Fibroblast of skin of scalp (primary cell): ENCODE measurements at places on chromosomes 3 and 15.

- DNase-seq: peak; percentile 78
Observed at GRCh38 chr3:145882436-145882835, 278.5 kb downstream of the PLOD2 start.

- peak; percentile 38 for DNase-seq
Observed at GRCh38 chr3:133256787-133257483, 142.9 kb upstream of the BFSP2 start.

DNA sequence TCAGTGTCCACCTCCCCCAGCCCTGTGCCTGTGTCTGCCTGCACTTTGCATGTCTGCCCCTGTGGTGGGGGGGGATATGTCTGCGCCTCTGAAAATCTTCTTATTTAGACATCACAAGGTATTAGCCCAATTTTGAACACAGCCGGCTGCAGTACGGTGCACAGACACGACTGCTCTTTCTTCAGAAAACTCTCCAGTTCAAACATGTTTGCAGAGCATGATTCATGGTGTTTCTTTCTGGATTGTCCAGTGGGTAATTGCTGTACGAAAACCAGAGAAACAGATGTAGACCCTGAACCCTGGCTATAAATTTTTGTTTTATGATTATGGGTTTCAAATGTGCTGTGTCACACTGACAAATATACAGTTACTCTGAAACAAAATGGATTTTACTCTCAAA, 3.4 kb upstream of the RARB start:
- DNase-seq: no peak

- peak; percentile 56 for DNase-seq
Observed at GRCh38 chr3:106333911-106334618, 465.3 kb upstream of the CBLB start.

DNA sequence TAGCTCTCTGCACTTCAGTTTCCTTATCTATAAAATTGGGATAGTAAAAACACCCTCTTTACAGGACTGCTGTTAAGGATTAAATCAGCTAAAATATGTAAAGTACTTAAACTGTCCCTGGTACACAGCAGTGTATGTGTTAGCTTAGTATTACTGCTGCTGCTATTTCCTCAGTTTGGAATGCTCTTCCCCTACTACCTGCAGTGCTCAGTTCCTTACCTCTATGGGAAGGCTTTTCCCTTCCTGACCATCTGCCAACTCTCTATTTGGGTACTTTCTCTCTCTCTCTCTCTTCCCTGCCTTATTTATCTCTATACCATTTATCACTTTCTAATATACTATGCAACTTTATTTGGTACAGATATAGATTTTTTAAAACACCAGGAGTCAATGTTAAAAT, 26.5 kb downstream of the KPNA4 start:
- no peak for DNase-seq

- DNase-seq: no peak
Observed at GRCh38 chr3:180612364-180612763, 10.4 kb downstream of the TTC14 start.

DNA sequence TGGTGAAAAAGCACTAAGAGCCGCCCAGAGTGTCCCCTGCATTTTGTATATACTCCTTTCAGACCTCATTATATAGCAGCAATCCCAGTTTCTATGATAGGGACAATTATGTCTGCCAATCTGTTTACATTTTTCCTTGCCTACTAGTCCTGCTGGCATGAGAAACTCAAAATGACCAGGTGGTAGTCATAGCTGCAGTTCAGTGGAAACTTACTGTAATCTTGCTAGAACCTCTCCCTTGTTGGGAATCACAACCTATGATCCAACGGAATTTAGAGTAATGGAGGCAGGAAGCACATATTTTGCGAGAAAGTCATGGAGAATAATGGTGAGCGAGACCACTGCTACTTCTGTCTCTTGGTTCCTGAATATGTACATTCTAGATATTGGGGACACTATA, 28.6 kb upstream of the MINAR1 start:
- peak; percentile 11 for DNase-seq

DNA sequence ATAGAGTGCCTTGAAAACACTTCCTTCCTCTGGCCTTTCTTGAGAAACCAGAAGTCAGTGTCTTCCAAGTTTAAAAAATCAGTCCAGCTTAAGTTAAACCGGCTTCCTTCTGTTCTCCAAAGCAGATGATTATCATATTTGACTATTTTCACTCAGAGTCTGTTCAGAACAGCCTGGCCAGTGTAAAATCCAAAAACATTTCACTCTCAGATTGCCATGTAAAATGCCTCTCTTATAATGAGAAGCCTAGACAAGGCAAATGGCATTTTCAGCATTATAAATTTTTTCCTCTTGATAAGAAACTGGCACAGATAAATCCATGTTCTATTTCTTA, 193.5 kb downstream of the TNIK start:
- DNase-seq: no peak

GRCh38 chr3:184952671-184953070, 140.7 kb downstream of the VPS8 start:
- no peak for DNase-seq

- no peak for DNase-seq
Observed at GRCh38 chr15:90209591-90209990, 8.5 kb downstream of the SEMA4B start.

DNA sequence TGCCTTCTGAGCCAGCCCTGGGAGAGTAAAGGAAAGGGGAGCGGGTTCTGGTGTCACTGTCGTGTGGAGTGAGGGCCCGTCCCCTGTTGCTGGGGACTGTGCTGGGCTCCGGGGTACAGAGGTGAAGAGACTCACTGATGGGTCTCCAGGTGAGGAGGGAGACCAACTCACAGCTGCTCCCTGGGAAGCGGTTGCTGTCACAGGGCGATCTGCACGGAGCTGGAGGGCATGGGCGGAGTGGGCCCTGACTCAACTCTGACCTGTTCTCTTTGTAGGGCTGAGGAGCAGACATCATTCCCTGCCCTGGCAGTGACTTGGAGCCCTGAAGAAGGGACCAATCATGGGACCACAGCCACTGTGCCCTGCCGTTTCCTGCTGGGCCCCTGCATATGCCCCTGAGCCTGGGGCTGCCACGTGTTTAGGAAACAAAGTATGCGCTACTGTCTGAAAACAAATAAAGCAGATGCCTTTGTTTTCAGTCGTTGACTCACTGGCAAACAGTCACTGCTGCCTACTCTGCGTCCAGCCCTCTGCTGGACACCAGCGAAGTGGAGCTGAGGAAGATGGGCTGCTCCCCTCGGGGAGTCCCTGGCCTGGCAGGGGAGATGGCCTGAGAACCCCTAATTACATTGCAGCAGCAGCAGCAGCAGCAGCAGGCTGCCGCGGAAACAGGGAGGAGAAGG, 22.9 kb upstream of the PLXNA1 start:
- peak; percentile 51 for DNase-seq

- no peak for DNase-seq
Observed at GRCh38 chr3:158086776-158087175, 19.4 kb downstream of the SHOX2 start.

- DNase-seq: no peak
Observed at GRCh38 chr3:168870892-168871291, 775.2 kb upstream of the GOLIM4 start.

DNA sequence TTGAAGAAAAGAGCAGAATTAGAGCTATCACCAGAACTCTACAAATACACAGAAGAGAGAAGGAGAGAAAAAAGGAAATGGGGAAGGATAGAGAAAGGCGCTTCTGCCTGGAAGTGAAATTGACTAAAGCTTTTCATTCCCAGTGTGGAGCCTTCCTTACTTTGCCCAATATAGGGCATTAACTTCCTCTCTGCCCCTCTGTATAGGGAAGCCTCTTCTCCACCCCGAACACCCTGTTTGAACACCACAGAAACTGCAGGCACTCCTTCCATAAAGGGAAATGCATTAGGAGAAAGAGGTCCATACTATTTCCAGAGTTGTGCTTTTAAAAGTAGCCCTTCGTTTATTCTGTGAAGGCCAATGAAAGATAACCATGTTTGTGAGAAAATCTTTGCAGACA, 248.5 kb downstream of the RAP2B start:
- DNase-seq: no peak

- DNase-seq: no peak
Observed at GRCh38 chr3:190886945-190887344, 24.5 kb upstream of the GMNC start.
